Left ventricle myocardium inferior (tissue), 1 donor: ENCODE measurements at places on chromosomes 4 and X.

DNA sequence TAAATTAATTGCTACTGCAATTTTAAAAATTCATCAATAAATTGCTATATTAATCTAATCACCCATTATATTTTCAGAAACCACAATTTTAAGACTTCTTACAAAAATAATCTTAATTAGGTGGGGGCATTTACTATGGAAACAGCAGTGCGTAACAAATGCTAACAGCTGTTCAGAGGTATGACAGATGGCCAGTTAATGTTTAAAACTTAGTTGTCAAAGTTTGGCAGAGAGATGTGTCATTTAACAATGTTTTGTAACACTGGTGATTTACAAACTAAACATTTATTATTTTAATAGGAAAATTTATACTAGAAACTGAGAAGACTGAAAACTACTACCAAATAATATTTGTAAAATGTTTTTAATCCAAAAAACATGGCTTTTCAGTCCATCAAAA lies 85.2 kb upstream of the GPR34 start:
- H3K4me3 ChIP-seq = no peak overlapping the region
- H3K36me3 ChIP-seq = no peaks in the 10 kb centered on the region
- no peaks in the 10 kb centered on the region for H3K4me1 ChIP-seq
- no peak for DNase-seq
- H3K27ac ChIP-seq = no peak overlapping the region

GRCh38 chrX:136121788-136122187 lies 25.5 kb upstream of the FHL1 start:
- no peak for DNase-seq
- no peak overlapping the region for H3K4me3 ChIP-seq
- no peaks in the 10 kb centered on the region for H3K36me3 ChIP-seq
- no peak overlapping the region for H3K27ac ChIP-seq

- H3K36me3 ChIP-seq = no peaks in the 10 kb centered on the region
- no peaks in the 10 kb centered on the region for H3K4me1 ChIP-seq
- H3K27me3 ChIP-seq = no peaks in the 10 kb centered on the region
- no peak overlapping the region for H3K4me3 ChIP-seq
- DNase-seq = no peak
Measured at GRCh38 chrX:22575161-22575845, 302.6 kb downstream of the CBLL2 start.

- peaks cover 96% of the 10 kb centered on the region for H3K36me3 ChIP-seq
- H3K4me3 ChIP-seq = no peak overlapping the region
- H3K27me3 ChIP-seq = no peaks in the 10 kb centered on the region
- peaks cover 28% of the 10 kb centered on the region for H3K4me1 ChIP-seq
- no peak for DNase-seq
Measured at GRCh38 chr4:13611283-13611842, 16.2 kb downstream of the BOD1L1 start.

DNA sequence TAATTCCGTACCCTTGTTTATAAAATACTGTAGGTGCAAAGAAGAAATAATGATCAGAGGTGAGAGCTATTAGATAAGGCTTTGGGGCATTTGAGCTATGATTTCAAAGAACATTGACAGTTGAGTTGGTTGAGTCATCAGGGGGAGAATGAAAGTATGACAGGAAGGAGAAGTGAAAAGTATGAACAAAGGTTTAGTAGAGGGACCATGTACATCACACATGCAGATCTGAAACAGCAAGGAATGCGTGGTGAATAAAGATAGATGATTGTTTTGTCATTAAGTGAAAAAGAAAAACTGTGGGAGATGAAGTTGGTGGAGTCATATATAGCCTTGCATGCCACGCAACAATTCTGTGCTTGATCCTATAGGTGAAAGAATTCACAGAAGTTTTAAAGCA lies 163.1 kb downstream of the ARAP2 start:
- no peaks in the 10 kb centered on the region for H3K4me1 ChIP-seq
- no peak overlapping the region for H3K27ac ChIP-seq
- no peak for DNase-seq
- H3K27me3 ChIP-seq = no peaks in the 10 kb centered on the region
- H3K4me3 ChIP-seq = no peak overlapping the region

DNA sequence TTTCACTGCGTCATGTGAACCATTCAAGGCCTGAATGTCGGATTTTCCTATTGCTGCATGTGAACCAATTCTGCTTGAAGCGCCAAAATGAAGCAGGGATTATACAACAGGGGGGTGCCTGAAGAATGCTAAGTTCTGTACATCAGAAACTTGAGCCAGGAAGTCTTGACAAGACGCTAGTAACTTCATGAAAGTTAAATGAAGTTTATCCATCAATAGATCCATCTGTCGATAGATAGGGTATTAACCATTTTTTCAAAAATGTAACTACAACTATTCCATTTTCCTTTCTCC lies 590 bp upstream of the NAF1 start:
- peak overlapping the region; percentile 94 for H3K4me3 ChIP-seq
- H3K27me3 ChIP-seq = no peaks in the 10 kb centered on the region
- DNase-seq = no peak
- H3K27ac ChIP-seq = peak overlapping the region; percentile 88
- H3K4me1 ChIP-seq = peaks cover 41% of the 10 kb centered on the region

GRCh38 chr4:57154191-57154590 lies 44.0 kb upstream of the IGFBP7 start:
- H3K4me1 ChIP-seq = no peaks in the 10 kb centered on the region
- no peak overlapping the region for H3K4me3 ChIP-seq
- H3K27ac ChIP-seq = no peak overlapping the region

DNA sequence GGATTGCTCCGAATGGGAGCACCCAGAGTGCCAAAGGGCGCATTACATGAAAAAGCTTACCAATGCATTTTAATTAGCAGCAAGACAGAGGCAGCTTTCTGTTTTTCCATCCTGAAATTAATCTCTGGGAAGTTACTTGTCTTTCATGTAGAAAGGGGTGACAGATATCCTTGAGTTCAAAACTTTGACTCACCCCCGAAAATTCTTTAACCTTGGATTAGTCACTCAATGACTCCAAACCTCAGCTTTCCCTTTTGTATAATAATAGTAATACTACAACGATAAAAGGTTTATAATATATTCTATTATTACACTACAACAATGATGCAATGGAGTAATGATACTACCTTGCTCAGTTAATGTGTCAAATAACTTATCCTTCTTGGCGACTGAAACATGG lies 126.3 kb downstream of the ADAMTS3 start:
- no peak overlapping the region for H3K27ac ChIP-seq
- peaks cover 7% of the 10 kb centered on the region for H3K4me1 ChIP-seq
- no peak overlapping the region for H3K4me3 ChIP-seq

DNA sequence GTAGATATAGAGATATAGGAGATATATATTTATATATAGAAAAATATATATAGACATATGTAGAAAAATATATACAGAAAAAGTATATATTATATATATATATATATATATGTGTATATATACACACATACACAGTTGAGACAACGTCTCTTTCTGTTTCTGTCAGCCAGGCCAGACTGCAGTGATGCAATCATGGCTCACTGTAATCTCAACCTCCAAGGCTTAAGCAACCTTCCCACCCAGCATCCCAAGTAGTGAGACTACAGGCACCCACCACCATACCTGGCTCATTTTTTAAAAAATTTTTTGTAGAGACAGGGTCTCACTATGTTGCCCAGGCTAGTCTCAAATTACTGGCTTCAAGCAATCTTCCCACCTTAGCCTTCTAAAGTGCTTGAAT lies 426.3 kb downstream of the GPM6A start:
- H3K27me3 ChIP-seq = no peaks in the 10 kb centered on the region
- H3K4me3 ChIP-seq = no peak overlapping the region
- no peak overlapping the region for H3K27ac ChIP-seq

DNA sequence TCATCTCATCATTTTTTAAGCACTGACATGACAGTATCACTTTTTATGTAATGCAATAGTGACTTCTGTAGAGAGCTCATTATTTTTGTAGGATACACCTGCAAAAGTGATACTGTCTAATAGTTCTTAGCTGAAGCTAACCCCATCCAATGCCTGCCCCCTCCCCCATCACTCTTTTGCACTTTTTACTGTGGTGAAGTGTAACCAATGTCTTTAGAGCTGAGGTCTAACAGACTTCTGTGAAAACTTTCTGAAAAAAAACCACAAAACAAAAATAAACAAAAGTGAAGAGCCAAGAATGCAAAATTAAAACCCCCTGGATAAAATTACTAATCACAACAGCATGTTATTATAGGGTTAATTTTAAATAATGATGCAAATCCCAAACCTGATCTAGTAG lies 301.1 kb downstream of the ANK2 start:
- peaks cover 26% of the 10 kb centered on the region for H3K36me3 ChIP-seq
- H3K27me3 ChIP-seq = no peaks in the 10 kb centered on the region
- peaks cover 6% of the 10 kb centered on the region for H3K4me1 ChIP-seq
- no peak overlapping the region for H3K27ac ChIP-seq

- no peak overlapping the region for H3K27ac ChIP-seq
- H3K27me3 ChIP-seq = no peaks in the 10 kb centered on the region
- H3K4me3 ChIP-seq = no peak overlapping the region
- DNase-seq = no peak
Measured at GRCh38 chr4:103567591-103567990, 152.2 kb downstream of the TACR3 start.

DNA sequence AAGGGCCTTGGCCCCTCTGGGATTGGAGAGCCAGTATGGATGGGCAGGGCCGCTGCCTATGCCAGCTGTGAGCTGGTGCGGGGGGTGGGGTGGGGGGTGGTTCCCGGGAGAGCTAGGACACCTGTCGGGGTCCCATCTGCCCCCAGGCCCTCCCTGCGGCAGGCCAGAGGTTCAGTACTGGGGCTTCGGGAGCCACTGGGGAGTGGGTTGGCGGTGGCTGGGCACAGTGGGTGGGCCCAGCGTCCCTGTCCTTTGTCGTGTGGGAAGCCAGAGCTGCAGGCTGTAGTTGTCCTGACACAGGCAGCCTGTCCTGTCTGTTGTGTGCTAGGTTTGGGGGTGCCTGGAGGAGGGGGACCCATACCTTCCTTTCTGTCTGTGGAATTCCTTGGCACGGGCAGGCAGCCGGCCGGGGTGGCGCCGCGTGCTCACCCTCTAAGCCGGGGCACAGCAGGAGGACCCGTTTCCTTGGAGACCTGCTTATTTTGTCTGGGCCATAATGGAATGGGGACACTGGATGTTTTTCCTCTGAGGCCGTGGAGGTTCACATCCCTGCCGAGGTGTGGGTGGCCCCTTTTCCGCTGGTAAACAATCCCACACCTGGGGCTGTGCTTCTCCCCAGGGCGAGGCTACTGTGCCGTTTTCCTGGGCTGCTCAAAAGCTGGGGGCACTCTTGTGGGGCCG lies 14.8 kb downstream of the DOK7 start:
- peaks cover 6% of the 10 kb centered on the region for H3K36me3 ChIP-seq
- DNase-seq = no peak
- no peak overlapping the region for H3K4me3 ChIP-seq
- no peak overlapping the region for H3K27ac ChIP-seq
- peaks cover 64% of the 10 kb centered on the region for H3K4me1 ChIP-seq

- H3K27ac ChIP-seq = no peak overlapping the region
- no peaks in the 10 kb centered on the region for H3K4me1 ChIP-seq
- H3K27me3 ChIP-seq = no peaks in the 10 kb centered on the region
- DNase-seq = no peak
- no peaks in the 10 kb centered on the region for H3K36me3 ChIP-seq
Measured at GRCh38 chrX:104325213-104325585, 70.5 kb upstream of the ESX1 start.

DNA sequence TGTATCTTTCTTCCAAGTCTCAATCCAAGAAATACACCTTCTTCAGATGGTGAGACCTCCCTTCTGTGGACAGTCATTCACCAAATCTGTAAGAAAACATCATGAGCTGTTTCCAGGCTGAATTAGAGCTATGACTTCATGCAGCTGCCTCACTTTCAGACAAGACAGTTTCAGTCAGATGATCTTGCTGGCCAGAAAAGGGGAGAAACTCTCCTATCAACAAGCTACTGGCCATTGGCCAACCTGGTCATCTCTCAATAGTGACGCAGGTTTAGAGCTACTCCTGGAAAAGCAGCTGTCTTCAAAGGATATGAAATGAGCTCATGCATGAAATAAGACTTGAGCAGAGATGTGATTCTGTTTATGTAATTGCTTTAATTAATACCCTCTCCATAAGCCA lies 69.6 kb upstream of the NDP start:
- H3K4me3 ChIP-seq = no peak overlapping the region
- no peak overlapping the region for H3K27ac ChIP-seq

GRCh38 chr4:180832073-180832472 lies 1411.1 kb upstream of the TENM3 start:
- no peaks in the 10 kb centered on the region for H3K4me1 ChIP-seq
- no peak for DNase-seq
- no peak overlapping the region for H3K4me3 ChIP-seq
- H3K27me3 ChIP-seq = no peaks in the 10 kb centered on the region

- no peaks in the 10 kb centered on the region for H3K27me3 ChIP-seq
- H3K36me3 ChIP-seq = no peaks in the 10 kb centered on the region
- H3K4me1 ChIP-seq = no peaks in the 10 kb centered on the region
Measured at GRCh38 chr4:138757432-138757831, 258.1 kb upstream of the NOCT start.

DNA sequence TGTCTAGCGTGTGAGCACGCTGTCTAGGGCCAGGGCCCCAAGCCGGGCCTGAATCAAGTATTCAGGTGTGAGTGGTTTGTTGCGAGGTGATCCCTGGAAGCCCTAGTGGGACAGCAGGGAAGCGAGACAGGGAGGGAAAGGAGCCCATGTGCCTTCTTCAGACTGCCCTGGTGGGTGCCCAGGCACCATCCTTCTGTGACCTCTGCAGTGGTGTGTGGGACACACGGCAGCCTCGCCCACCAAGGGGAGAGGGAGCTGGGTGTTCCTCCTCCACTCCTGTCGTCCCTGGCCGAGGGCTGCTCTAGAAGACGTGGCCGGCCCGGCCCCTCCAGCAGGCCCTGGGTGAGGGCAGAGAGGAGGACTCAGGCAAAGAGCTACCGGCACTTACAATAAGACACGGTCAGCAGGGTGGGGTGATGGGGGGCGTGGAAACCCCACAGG lies 47.4 kb downstream of the HTRA3 start:
- no peaks in the 10 kb centered on the region for H3K27me3 ChIP-seq
- H3K4me3 ChIP-seq = no peak overlapping the region
- no peaks in the 10 kb centered on the region for H3K36me3 ChIP-seq
- H3K27ac ChIP-seq = peak overlapping the region; percentile 88

DNA sequence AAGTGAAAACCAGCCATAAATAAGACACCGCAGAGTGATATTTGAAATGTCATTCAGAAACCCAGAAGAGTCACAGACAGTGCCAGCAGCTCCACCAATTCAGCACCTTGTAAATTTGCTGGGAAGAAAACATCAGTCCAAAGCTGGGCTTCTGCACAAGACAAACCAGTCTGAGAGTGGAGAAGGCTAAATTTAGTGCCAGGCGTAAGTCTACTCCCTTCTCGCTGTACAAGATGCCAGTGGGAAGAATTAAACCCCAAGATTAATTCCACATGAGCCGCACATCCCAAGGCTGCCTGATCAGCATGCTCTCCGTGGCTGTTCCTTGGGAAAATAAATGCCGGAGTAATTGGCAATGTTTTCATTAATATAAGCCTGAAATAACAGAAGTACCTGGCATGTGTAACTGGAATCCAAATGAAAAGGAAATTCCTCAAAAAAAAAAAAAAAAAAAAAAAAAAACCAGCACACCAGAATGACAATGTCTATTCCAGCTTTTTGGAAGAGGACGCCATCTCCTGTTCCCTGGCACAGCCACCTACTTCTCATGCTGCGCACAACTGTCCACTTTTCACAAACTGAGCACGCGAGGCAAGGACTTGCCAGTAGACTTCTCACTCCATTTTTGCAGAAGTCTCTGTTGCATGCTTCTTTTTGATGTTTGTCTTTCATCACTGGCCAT lies 95.5 kb downstream of the NSUN7 start:
- no peaks in the 10 kb centered on the region for H3K36me3 ChIP-seq
- H3K4me1 ChIP-seq = peaks cover 25% of the 10 kb centered on the region
